OCI-LY7 (cell line): ENCODE measurements at places on chromosomes 6 and 20.

DNA sequence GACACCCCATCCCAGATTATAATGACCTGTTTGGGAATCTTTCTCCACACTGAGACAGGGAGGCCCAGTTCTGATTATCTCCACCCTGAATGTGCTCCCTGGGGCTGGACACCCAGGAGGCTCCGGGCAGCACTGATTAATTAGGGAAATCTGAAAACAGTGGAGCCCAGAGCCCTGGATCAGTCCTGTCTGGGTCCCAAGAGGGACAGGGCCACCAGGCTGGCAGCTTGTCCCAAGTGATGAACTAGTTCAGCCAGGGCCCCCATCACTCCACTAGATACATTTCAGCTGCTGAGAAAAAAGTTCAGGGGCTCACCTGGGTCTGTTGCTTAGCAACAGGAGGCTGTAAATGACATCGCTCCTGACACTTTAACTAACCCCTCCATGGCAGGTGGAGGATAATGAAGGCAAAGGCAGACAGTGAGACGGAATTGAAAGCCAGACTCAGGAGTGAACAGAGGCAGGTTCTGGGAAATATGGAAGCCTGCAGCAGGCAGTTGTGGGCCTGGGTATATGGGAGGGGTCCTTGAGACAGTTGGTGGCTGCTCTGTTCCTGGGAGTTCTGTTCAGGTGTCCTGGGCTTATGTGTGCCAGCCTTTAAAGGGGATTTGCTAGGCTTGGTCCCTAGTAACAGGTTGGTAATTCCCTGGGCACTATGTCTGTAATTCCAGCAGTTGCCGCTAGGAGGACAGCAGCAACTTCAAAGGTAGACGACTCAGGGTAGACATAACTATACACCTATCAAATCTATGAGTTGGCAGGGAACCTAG is 78.3 kb upstream of the CTNNBL1 start:
- peak; percentile 64 for DNase-seq

- DNase-seq, result peak; percentile 75
Measured at GRCh38 chr20:3000852-3001523, 42.4 kb upstream of the GNRH2 start.

- peak; percentile 5 for DNase-seq
Measured at GRCh38 chr20:9467995-9468394, 46.4 kb upstream of the LAMP5 start.

GRCh38 chr20:38872036-38872435 is 54.2 kb upstream of the FAM83D start:
- DNase-seq, result peak; percentile 36

GRCh38 chr6:101290346-101290745 is 103.2 kb upstream of the GRIK2 start:
- no peak for DNase-seq

DNA sequence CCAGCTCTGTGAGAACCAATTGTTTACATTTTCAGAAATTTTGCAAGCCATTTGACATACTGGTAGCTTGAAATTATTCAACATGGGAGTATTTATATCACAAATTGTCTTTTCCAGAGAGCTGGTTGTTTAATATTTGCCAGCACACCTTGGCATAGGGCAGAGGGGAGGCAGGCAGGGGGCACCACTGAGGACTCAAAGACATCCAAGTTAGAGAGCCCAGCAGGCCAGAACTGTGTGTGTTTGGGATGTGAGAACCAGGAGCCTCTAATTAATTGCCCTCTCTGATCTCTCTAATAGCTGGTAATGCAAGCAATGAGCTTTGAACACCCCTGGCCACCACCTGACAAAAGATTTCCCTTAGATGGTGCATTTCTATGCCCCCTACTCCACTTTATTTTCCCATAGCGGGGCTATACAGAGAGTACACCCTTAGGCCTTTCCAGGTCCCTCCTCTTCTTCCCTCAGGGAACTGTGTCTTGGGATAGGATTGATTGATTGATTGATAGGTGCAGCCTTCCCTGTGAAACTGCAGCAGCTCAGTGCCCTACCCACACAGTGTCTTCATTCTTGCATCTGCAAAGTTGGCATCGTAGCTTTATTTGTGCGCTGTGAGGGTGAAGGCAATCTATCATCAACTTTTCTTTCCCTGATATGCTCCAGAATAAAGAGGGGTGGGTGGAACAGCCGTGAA is 29.2 kb downstream of the MOCS1 start:
- DNase-seq, result no peak

- DNase-seq, result no peak
Measured at GRCh38 chr6:156914181-156914580, 137.0 kb downstream of the ARID1B start.

GRCh38 chr20:24770628-24771541 is 178.2 kb upstream of the CST7 start:
- DNase-seq, result no peak

- no peak for DNase-seq
Measured at GRCh38 chr6:48426636-48427035, 315.6 kb upstream of the PTCHD4 start.

GRCh38 chr6:18391023-18391422 is 3.9 kb downstream of the RNF144B start:
- DNase-seq, result peak; percentile 34

DNA sequence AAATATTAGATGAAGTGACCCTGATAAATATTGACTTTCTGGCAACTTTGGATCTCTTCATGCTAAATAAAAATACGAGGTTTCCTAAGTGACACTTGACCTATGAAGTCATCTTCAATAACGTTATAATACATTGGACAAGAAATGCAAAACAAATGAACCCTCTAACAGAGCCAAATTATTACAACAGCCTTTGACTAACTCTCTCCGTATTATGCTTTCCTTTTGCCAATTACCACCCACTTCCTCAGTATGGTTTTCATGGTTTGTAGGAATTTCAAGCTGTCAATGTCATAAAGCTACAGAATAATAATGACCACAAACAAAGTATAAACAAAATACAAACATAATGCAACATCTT is 210.5 kb downstream of the MOXD1 start:
- no peak for DNase-seq

- DNase-seq, result no peak
Measured at GRCh38 chr6:150267686-150268561, 100.9 kb upstream of the IYD start.

- DNase-seq, result no peak
Measured at GRCh38 chr6:136947037-136947436, 24.9 kb downstream of the SLC35D3 start.
